ENCODE measurements at places on chromosomes 1 and 21. TPM values are rescaled to one million over a fixed set of nuclear protein-coding genes. Genes with fewer than 3 reads are reported as not detected.

DNA sequence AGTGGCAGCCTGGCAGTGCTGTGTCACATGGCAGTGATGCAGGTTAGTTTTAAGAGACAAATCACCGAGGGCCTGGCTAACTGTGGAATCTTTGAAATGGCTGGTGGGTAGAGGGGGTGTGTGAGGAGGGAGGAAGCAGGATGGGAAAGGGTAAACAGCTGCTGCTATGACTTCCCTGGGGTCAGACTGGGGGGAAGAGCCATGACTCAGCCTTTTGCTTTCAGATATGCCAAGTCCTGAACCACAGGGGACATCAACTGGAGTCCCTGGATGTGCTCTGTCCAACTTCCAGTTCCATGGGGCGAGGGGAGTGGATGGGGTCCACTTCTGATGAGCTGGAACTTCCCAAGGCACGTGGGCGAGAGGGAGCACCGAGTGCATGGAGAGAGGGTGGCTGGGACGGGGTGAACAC is 121.1 kb upstream of the ADAR start:
- DNase-seq, result no peak

DNA sequence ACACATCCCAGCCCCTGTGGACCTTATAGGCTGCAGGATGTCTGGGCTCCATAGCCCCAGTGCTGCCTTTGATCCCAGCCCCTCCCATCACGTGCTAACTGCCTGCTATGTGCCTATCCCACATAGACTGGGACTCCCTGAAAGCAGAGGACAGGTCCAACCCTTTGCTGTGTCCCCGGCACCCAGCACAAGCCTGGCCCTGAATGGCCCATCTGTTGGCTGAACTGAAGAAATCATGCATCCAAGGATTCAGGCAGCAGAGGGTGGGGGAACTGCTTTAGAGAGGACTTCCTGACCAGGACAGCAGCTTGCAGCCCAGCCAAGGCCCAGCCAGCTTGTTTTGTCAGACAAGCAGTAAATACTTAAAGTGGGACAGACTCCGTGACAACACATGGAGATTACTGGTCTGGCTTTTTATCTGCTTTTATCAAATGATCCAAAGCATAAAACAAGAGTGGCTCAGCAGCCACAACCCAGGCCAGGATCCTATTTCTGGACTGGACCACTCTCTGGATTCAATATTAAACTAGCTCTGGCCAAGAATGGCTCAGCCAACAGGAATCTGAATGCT is 69.3 kb downstream of the GLIS1 start:
- no peak for DNase-seq

GRCh38 chr1:53691326-53691725 is 47.6 kb downstream of the GLIS1 start:
- DNase-seq, result no peak

DNA sequence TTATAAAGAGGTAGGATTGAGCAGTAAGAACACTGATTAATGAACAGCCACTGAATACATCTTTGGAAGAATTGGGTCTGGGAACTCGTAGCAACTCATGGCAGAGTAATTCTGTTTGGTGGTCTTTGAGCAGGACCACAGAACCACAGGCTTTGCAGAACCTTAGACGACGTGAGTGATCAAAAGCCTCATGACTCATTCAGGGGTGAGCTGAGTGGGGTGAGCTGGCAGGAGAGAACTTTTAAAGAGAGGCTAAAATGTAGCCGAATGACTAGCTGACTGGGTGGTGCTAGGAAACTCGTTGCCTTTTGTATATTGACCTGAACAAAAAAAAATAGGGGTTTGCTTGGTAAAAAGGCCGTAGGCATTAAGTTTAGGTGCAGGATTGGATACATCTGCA is 313.8 kb downstream of the TGFB2 start:
- DNase-seq, result no peak

- DNase-seq, result no peak
These were observed 32.6 kb upstream of the RGS2 start for GRCh38 chr1:192776206-192776605.

Gene NBPF8
- total RNA-seq, result 2.2 TPM
